T-helper 2 cell treated with Interferon-gamma antibody and Interleukin-4, amounts not matched to agents 5 μg/mL and 100 μg/mL, for 36 hours (primary cell): ENCODE measurements at places on chromosomes 12 and 14.

GRCh38 chr12:5466521-5466960 lies 34.6 kb downstream of the NTF3 start:
- DNase-seq, result no peak

- no peak for DNase-seq
These were observed 35.4 kb downstream of the TNFAIP2 start for GRCh38 chr14:103158688-103159087.

GRCh38 chr12:27999521-27999920 lies 27.0 kb upstream of the PTHLH start:
- DNase-seq, result no peak

- DNase-seq, result no peak
These were observed 318.2 kb downstream of the BCL11B start for GRCh38 chr14:98953551-98954348.

- no peak for DNase-seq
These were observed 102.1 kb downstream of the ERGIC2 start for GRCh38 chr12:29278673-29279420.

GRCh38 chr12:66851134-66851533 lies 172.3 kb upstream of the GRIP1 start:
- DNase-seq, result no peak

DNA sequence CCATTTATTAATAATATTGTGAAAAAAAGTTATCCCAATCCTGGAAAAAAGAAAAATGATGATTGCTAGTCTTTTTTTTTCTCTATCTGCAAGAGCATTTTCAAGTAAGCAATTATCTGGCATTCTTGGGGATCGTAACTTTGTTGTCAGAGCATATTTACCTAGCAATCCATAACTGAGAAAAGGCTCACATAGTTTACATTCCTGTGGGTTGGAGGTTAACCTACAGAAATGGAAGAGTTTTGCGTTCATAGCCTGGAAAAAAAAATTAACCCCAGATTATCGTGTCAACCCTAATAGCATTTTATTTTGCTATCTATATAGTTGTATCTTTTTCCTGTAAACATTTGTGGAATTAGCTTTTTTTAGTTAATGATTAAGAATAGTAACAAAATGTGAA lies 292.3 kb downstream of the DAD1 start:
- no peak for DNase-seq

- no peak for DNase-seq
These were observed 164.1 kb downstream of the EPS8 start for GRCh38 chr12:15625075-15625474.

GRCh38 chr14:94738751-94739150 lies 31.2 kb downstream of the GSC start:
- no peak for DNase-seq

- no peak for DNase-seq
These were observed 7.3 kb downstream of the ITFG2 start for GRCh38 chr12:2819810-2820209.

GRCh38 chr14:93299416-93299815 lies 33.4 kb downstream of the BTBD7 start:
- no peak for DNase-seq

GRCh38 chr14:76694106-76694505 lies 67.2 kb upstream of the VASH1 start:
- no peak for DNase-seq

GRCh38 chr12:131698286-131698685 lies 12.6 kb upstream of the SFSWAP start:
- no peak for DNase-seq

- no peak for DNase-seq
These were observed 41.4 kb downstream of the FBXL14 start for GRCh38 chr12:1552911-1553491.

GRCh38 chr12:1695886-1696670 lies 5.2 kb downstream of the ADIPOR2 start:
- no peak for DNase-seq
